Activated CD4-positive, alpha-beta T cell treated with anti-CD3 and anti-CD28 coated beads, Interleukin-2, Interleukin-6, amounts not matched to agents 100 ng/mL and 50 ng/mL, durations not matched to agents 16 hours and 8 hours (primary cell): ENCODE measurements at places on chromosomes 5 and 9.

DNA sequence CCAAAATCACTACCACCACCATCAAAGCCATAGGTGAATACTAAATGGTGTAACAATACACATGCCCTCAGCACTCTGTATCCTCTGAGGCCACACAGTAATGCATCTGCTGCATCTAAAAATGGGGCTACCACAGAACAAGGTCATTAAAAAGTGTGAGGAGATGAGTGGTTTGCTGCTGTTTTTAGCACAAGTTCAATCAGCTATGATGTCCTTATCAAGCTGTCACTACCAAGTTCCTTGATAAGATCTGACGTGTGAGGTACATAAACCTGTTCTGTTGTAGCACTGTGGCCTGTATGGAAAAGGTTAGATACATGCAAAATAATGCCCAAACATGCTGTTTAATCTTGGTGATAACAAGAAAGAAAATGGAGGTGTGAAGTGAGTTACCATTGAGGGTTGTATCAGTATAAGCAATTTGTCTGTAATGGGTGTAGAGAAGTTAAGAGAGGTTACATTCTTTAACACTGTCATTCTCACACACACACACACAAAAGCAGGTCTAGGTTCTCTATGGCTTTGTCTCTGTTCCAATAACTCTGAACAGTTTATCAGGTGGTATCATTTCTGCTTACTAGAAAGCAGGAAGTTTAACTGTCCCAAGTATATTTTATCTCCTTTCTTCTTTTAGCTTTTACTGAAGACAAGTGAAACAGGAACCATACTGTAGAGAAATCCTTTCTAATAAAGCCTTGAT lies 252.9 kb downstream of the CWC27 start:
- no peak for DNase-seq

- no peak for DNase-seq
Measured at GRCh38 chr5:167790462-167791260, 500.8 kb upstream of the WWC1 start.

GRCh38 chr9:120875954-120876841 lies 790 bp downstream of the PHF19 start:
- peak; percentile 97 for DNase-seq

- DNase-seq: peak; percentile 35
Measured at GRCh38 chr9:111399772-111400563, 69.9 kb upstream of the OR2K2 start.

DNA sequence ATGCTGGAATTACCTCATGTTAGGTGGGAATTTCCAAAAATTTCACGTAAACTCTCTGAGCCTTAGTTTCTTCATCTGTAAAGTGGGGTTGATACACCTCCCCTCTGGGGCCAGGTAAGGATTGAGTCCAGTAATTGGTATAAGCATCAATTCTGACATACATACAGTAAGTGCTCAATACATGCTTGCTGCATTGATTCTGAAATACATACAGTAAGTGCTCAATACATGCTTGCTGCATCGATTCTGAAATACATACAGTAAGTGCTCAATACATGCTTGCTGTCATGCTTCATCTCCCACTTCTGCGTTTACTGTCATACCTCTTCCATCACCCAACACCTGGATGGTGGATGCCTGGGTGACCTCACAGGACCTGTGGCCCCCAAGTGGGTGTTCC lies 57.1 kb downstream of the TSPAN17 start:
- no peak for DNase-seq

DNA sequence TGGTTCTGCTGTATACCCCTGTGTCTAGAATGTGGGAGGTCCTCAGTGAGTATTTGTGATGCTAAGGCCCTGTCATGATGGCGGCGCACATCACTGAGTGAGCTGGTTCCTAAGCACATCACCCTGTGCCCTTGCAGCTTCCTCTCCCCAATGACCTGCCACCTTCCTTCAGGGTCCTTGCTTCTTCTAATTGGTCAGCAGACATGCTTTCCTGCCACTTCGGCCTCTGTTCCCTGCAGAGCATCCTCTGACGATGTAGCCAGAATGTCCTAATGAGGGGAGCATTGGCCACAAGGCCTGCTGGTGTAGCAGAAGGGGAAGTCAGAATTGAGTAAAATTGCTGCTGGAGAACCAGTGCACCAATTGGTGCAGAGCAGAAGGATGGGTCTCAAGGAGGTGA lies 31.1 kb upstream of the ANGPTL2 start:
- DNase-seq: no peak

GRCh38 chr9:87271696-87272477 lies 225.8 kb upstream of the DAPK1 start:
- DNase-seq: no peak

DNA sequence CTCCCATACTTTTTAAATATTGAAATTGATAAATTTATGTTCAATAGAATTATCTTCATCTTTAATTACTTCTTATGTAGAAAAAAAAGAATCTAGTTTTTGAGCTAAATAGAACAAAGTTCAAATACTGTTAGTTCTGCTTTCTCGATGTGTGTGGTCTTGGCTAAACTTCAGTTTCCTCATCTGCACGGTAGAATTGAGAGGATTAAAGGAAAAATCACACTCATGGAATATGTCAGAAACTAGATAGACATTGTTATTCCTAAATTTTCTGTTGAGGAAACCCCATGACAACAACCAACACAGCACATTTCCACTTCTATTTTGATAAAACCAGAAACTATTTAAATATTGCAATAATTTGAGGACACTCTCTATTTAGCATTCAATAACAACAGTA lies 100.3 kb downstream of the MUSK start:
- DNase-seq: no peak

DNA sequence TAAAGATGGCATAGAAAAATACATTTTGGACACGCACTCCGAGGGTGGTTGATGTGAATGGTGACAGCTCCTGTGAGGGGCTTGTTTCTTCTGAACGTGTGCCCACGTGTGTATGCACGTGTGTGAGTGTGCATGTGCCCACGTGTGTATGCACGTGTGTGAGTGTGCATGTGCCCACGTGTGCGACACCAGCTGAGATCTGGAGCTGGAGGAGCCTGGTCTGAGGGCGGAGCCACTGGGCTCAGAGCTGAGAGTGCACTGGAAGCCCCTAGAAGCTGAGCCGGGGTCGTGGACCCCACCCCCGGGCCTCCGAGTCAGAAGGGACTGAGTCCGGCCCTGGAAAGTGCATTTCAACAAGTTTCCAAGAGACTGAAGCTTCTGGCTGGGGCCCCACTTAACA lies 282.5 kb upstream of the IRX4 start:
- no peak for DNase-seq

DNA sequence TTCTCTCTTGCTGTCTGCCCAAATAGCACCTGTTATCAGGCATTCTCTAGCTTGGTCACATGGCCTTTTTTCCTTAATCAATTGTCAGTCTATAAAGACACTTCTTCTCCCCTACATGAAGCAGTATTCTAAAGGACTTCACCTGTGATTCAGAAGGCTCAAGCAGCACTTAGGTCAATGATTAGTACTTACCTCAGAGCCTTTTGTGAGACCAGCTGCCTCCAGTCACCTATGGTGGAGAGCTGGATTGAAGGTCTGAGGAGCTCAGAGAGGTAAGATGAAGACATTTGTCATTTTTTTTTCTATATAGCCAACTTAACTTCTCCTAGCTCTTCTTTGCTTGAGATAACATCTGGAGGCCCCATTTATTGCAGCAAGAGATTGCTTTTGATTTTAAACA lies 278.3 kb upstream of the PCSK5 start:
- DNase-seq: no peak

DNA sequence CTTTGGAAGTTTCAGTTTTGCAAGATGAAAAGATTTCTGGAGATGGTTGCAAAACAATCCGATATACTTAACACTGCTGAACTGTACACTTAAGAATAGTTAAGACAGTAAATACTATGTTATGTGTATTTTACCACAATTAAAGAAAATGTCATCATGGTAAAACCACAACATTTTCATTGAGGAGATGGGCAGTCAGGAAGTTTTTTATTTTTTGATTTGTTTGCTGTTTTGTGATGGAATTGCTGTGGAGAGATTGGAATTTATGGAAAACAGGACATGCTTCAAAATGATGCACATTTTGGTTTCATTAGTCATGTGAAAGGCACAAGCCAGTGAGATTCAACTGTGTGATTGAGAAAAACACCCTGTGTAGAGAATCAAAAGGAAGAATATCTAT lies 90.5 kb upstream of the AGXT2 start:
- DNase-seq: no peak

DNA sequence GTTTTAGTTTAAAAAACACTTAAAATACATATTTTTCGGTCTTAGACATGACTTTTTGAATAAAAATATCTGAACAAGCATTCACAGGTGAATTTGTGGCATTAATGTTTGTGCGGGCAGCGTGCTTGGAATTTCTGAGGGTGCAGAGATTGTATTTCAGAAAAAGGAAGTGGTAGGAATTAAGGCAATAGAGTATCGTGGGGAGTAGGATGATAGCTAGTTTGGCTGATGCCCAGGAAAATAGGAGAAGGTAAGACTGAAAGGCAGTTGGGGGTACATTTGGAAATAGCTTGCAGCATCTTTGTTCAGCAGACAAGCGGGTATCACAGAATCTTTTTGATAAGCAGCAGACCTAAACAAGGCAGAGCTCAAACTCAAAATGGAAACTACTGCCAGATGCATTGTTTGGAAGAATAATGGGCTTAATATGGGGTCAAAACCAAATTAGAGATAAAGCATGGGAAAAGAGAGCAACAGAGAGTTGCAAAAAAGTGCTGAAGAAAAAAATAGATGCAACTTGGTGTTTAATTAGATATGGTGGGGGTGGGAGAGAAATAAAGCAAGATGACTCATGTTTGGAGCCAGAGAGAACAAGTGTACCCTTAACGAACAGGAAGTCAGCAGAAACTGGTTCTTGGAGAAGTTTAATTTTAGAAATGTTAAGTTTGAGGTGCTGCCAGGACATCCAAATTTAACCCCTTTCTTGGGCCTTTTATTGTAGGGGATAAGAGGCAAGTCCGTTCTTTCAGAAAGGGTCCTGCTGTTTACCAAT lies 85.7 kb upstream of the ARRDC3 start:
- no peak for DNase-seq

GRCh38 chr9:21902136-21902535 lies 92.1 kb downstream of the CDKN2A start:
- DNase-seq: no peak
